ENCODE measurements at places on chromosomes 4 and X. TPM values are rescaled to one million over a fixed set of nuclear protein-coding genes. Genes with fewer than 3 reads are reported as not detected.

DNA sequence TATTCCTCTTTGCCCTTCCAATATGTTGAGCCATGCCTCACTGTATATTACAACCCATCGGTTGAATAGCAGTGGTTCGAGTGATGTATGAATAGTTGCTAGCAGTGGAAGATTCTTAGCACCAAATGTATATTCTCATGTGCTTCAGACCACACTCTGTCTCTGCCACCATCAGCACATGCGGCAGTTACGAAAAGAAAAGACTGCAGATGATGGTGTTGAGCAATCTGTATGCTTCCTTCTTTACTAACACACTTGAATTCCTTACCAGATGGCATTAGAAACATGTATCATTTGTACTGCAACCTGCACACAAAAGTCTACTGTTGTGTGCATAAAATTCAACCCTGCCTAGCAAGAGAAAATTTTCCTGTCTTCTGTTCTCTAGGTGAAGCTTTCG lies 214.6 kb downstream of the ENOX2 start:
- no peak overlapping the region for H3K27ac ChIP-seq
- H3K36me3 ChIP-seq: peaks cover 21% of the 10 kb centered on the region
- no peaks in the 10 kb centered on the region for H3K4me1 ChIP-seq
- no peak for DNase-seq
- H3K4me3 ChIP-seq: no peak overlapping the region

GRCh38 chrX:26958261-26958660 lies 504.9 kb downstream of the PPP4R3C start:
- no peaks in the 10 kb centered on the region for H3K36me3 ChIP-seq
- H3K4me1 ChIP-seq: no peaks in the 10 kb centered on the region
- no peaks in the 10 kb centered on the region for H3K27me3 ChIP-seq
- no peak for DNase-seq
- H3K27ac ChIP-seq: no peak overlapping the region

- no peak overlapping the region for H3K4me3 ChIP-seq
- no peaks in the 10 kb centered on the region for H3K27me3 ChIP-seq
- H3K27ac ChIP-seq: no peak overlapping the region
Observed at GRCh38 chr4:81555489-81555888, 83.8 kb upstream of the RASGEF1B start.

GRCh38 chr4:153292897-153293741 lies 51.4 kb upstream of the MND1 start:
- H3K36me3 ChIP-seq: no peaks in the 10 kb centered on the region
- H3K27me3 ChIP-seq: peaks cover 6% of the 10 kb centered on the region
- no peaks in the 10 kb centered on the region for H3K4me1 ChIP-seq
- no peak overlapping the region for H3K27ac ChIP-seq

DNA sequence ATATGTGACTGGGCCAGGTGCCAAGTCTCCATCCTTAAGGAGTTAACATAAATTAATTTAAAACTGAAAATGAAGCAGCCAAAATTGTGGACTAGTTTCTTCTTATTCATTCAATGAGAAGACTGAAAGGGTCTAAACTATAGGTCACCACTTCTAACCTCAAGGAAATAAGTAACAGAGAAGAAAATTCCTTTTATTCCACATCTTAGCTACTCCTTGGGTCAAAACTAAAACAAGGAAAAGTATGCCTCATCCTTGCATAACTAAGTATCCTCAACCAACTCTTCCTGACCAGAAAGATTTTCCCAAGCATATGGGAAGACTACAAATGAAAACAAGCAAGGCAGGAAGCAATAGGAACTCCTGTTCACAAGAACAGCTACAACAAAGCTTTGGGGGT lies 71.2 kb downstream of the ZNF827 start:
- H3K36me3 ChIP-seq: no peaks in the 10 kb centered on the region
- H3K4me3 ChIP-seq: no peak overlapping the region
- no peak overlapping the region for H3K27ac ChIP-seq
- DNase-seq: no peak

GRCh38 chr4:76476571-76476970 lies 41.5 kb downstream of the SHROOM3 start:
- H3K27me3 ChIP-seq: peaks cover 20% of the 10 kb centered on the region
- DNase-seq: no peak
- no peaks in the 10 kb centered on the region for H3K4me1 ChIP-seq
- no peak overlapping the region for H3K27ac ChIP-seq

DNA sequence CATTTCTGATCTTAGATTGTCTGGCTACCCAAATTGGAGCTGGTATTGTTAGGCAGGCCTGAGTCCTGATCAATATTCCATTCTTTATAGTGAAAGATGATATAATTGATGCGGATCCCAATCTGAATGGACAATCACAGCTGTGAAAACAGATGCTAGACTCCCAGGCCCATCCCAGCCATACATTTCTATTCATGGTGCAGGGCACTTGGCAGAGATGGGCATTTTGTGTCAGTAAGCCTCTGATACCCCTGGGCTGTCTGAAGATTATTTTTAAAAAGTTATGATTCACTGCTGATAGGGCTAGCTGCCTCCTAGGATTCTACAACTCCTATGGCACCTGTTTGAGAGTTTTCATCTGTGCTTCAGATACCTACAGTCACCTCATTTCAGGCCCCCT lies 61.2 kb upstream of the TSPAN7 start:
- no peak overlapping the region for H3K27ac ChIP-seq
- no peaks in the 10 kb centered on the region for H3K4me1 ChIP-seq
- no peaks in the 10 kb centered on the region for H3K36me3 ChIP-seq
- no peak for DNase-seq

DNA sequence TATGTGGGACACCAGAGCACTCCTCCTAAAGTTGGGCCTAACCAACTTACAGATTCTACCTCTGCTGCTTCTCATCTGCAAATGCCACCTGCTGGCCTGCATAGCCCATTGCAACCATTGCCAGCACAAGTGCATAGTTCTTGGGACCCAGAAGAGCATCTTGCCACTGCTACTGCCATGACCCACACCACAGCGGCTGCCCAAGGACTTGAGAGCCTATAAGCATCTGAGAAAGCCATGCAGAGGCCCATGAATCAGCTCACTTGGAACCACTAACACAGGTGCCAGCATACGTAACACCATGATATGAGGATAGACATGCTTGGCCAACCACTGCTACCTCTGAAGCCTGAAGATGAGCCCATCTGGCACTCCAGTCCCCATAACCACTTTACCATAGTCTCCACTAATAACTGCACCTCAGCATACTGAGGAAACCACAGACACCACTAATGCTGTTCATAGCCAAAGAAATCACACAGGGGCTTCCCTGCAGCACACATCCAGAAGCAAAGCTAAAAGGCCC lies 258.1 kb upstream of the AGTR2 start:
- H3K4me3 ChIP-seq: no peak overlapping the region
- H3K36me3 ChIP-seq: no peaks in the 10 kb centered on the region
- no peak for DNase-seq
- peaks cover 8% of the 10 kb centered on the region for H3K27me3 ChIP-seq
- no peak overlapping the region for H3K27ac ChIP-seq

MAGEH1 gene
- 6.7 TPM for total RNA-seq

CT45A1 gene
- not detected for total RNA-seq
